ENCODE measurements at places on chromosomes 12 and 14.

GRCh38 chr12:2234646-2235350 lies 182.0 kb downstream of the CACNA1C start:
- no peak for DNase-seq

DNA sequence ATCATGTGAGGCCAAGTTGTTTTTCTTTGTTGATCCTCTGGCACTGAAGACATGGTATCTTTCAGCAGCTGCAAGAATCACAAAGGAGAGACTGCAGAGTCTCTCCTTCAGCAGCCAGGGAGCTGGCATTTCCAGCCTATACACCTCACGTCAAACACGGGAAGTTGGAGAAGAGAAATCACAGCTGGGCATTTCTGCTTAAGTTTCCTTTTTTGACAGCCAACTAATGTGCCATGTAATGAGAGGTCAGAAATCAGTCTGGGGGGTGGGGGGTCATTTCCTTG lies 28.3 kb downstream of the PHLDA1 start:
- no peak for DNase-seq

DNA sequence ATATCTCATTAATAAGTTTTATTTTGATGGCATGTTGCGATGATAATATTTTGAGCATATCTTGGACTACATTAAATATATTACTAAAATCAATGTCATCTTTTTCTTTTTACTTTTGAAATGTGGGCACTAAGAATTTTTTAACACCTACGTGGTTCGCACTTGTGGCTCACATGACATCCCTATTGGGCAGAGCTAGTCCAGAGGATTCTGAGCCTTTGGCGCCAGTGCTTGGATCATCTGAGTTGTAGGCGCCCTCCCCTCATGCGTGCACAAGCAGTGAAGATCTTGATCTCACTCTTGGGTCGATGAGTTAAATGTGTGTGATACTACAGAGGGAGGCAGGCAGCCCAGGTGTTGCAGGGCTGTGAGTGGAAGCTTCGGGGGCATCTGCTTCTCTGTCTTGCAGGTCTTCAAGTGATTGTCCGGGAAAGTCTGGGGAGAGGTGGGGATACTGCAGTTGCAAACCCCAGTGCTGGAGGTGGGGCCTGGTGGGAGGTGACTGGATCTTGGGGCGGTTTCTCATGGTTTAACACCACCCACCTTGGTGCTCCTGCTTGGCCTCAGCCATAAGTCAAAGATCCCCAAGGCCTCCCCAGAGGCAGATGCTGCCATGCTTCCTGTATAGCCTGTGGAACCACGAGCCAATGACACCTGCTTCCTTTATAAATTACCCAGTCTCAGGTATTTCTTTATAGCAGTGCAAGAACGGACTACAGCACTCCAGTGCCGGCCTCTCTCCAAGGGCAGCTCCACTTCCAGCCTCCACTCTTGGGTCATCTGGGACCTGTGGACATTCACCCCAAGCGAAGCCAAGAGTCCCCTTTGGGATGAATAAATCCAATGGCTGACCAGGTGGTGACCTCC lies 46.1 kb upstream of the PPP2R5C start:
- DNase-seq: no peak

GRCh38 chr12:15520083-15520482 lies 197.8 kb downstream of the PTPRO start:
- DNase-seq: no peak

- no peak for DNase-seq
These were observed 219.9 kb downstream of the PPM1H start for GRCh38 chr12:62714774-62715721.

All from AG04450 (cell line).